ENCODE measurements at places on chromosomes 13 and 19.

GRCh38 chr13:71876648-71877255 lies 9.7 kb upstream of the DACH1 start:
- DNase-seq = no peak

DNA sequence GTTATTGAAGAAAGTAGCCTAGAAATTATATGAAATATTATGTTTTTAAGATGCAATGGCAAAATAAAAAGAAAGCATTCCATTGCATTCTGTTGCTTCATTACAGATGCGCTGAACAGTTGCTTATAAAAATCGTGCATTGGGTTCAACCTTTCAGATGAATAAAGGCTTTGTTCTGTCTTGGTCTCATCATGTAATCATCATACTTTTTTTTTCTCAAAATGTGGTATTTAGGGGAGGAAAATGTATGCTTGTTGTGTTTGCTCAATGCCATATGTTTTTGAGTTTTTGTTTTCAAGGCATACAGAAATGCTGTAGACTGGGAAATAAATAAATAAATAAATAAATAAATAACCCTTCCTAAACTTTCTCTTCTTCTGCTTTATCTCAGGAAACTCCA lies 1.1 kb upstream of the MBNL2 start:
- DNase-seq = no peak

GRCh38 chr13:91359631-91360030 lies 12.1 kb downstream of the MIR17HG start:
- no peak for DNase-seq

DNA sequence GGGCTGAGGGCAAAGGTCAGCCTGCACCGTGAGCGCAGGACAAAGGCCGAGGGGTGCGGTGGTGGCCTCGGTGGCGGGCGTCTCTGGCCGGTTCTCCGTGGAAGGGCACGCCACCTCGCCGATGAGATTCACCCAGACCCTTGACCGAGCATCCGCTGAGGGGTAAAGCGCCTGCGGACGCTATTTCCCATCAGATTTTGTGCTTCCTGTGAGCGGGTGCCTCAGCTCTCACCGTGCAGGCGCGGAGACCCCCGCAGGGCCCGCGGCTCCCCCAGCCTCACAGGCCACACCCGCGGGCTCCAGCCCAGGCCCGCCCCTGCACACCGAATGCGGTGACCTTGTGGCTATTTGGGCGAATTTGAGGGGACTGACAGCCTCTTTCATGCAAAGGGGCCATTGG lies 348.0 kb downstream of the TEX29 start:
- no peak for DNase-seq

DNA sequence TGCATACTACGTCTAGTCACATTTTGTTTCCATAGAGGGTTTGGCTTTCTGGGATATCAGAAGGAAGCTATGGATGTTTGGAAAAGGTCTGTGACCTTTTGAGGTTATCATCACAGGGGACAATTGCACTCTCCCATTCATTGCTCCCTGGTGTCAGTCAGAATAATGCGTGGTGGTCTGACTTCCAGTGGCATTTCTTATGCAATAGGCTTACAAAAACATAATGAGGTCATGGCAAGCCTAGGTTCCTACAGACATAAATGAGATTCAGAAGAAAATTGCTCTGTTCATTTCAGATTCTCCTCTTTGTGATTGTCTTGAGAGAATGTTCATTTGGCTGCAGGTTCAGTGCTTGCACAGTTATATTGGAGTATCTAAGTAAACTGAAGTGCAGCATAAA lies 54.6 kb downstream of the ARHGAP35 start:
- no peak for DNase-seq

GRCh38 chr19:46678110-46678732 lies 17.2 kb upstream of the DACT3 start:
- DNase-seq = no peak

DNA sequence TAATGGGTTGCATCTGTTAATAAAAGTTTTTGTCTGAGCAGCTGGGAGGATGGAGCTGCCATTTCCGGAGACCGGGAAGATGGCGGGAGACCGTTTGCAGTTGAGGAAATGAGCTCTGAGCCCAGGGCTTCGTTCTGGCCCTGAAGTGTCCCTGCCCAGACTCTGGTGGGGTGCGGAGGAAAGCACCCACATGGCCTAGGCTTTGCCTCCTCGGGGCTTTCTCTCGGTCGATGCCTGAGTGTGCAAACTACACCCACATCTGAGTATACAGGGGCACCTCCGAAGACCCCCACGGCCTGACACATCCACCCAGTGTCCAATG lies 15.6 kb upstream of the NANOS3 start:
- no peak for DNase-seq

DNA sequence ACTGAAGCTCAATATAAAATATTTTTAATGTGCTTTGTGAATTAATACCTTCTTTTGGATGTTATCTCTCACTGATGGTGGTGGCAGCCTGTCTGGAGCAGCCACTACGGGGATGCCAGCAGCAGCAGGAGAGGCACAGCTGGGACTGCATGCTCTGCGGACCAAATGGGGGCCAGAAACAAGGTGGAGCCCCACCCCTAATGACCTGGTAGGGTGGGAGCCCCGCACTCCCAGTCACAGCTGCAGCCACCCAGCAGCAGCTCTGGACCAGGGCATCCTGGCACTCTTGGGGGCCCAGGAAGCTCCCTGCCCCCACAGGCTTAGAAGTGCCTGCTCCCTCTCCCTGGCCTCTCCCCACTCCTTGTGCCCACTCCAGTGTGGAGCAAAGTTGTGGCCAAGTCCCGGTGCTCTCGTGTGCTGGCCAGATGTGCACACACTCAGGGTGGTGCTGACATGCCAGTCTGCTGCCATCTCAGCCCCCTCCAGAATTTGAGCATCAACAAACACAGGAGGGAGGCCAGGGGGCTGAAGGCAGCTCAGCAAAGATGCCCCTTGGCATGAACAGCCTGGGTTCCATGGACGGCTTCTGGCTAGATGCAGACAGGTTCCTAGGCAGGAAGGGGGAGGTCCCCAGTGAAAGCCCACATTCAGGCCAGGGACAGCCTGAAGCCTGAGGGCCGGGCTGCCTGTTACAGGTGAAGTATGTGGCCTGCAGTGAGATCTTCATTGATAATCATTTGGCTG lies 696.7 kb upstream of the SLITRK5 start:
- no peak for DNase-seq

GRCh38 chr13:33176526-33176925 lies 109.0 kb downstream of the STARD13 start:
- no peak for DNase-seq

All from MM.1S (cell line).